ENCODE measurements at places on chromosomes 6 and 20.

- no peak for DNase-seq
Observed at GRCh38 chr20:51022803-51023616, at the start of gene KCNG1. TSS of gene KCNG1 (minus strand) at chr20:51023107. CDS start at chr20:51010338, 12,769 bp downstream.

DNA sequence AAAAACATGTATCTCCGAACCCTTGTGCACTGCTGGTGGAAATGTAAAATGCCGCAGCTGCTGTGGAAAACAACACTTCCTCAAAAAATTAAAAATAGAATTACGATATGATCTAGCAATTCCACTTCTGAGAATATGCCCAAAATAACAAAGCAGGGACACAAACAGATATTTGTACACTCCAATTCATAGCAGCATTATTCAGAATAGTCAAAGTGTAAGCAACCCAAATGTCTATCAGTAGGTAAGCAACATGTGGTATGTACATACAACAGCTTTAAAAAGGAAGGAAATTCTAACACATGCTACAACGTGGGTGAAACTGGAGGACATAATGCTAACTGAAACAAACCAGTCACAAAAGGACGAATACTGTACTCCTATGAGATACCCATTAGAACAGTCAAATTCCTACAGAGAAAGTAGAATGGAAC is 5.7 kb upstream of the RAB5IF start:
- DNase-seq, result no peak

- no peak for DNase-seq
Observed at GRCh38 chr6:72739368-72739779, 117.5 kb downstream of the KCNQ5 start.

DNA sequence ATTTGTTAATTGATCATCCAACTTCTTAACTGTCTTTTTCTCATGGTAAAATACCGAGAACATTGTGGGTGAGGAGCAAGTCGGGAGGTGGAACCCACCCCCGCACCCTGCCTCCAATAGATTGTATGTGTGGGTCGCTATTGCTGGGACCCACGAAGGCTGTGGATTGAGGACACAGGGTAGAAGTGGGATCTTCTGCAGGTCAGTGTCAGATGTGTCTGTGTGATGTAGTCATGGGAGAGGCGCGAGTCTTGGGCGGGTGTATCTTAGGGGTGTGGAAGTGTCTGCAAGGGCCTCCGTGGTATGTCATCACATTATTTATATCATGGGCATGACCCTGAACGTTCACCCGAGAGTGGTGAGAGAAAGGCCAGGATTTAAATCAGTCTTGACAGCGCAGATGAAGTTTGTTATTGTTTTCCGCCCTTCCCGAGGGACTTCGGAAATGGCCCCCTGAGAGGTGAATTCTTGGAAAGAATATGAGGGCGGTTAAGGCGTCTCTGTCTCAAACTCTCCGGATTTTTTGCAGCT is 472 bp upstream of the PAQR8 start:
- DNase-seq, result peak; percentile 5

- no peak for DNase-seq
Observed at GRCh38 chr6:129701721-129702455, 8.1 kb downstream of the ARHGAP18 start.

- DNase-seq, result no peak
Observed at GRCh38 chr6:10237298-10238038, 177.4 kb downstream of the TFAP2A start.

DNA sequence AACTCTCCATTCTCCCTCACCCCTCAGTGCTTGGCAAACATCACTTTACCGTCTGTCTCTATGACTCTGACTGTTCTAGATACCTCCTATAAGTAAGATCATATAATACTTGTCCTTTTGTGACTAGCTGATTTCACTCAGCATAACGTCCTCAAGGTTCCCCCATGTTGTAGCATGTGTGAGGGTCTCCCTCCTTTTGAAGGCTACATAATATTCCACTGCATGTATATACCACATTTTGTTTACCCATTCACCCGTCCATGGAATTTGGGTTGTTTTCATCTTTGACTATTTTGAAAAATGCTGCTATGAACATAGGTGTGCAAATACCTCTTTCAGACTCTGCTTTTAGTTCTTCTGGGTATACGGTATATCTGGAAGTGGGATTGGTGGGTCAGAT is 28.3 kb downstream of the CTCFL start:
- DNase-seq, result no peak

- no peak for DNase-seq
Observed at GRCh38 chr20:51738877-51739447, 29.2 kb downstream of the ATP9A start.

GRCh38 chr20:54177378-54177777 is 3.6 kb upstream of the CYP24A1 start:
- no peak for DNase-seq

DNA sequence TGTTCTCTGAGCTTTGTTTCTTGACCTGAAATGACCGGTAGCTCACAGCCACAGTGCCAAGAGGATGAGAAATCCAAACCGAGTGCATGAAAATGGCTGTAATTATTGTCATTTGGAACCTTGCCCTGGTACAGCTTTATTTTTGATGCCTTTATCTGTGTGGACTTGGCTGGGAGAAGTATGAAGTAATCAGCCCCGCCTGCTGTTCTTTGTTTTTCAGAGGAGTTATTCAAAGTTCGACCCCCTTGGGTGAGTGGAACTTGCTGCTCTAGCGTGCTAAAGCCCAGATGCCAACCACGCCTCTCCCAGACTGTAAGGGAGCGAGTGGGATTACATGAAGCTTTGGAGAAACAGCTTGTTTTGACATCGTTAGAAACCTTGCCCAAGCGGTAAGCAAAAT is 48.3 kb downstream of the ECT2L start:
- DNase-seq, result no peak

DNA sequence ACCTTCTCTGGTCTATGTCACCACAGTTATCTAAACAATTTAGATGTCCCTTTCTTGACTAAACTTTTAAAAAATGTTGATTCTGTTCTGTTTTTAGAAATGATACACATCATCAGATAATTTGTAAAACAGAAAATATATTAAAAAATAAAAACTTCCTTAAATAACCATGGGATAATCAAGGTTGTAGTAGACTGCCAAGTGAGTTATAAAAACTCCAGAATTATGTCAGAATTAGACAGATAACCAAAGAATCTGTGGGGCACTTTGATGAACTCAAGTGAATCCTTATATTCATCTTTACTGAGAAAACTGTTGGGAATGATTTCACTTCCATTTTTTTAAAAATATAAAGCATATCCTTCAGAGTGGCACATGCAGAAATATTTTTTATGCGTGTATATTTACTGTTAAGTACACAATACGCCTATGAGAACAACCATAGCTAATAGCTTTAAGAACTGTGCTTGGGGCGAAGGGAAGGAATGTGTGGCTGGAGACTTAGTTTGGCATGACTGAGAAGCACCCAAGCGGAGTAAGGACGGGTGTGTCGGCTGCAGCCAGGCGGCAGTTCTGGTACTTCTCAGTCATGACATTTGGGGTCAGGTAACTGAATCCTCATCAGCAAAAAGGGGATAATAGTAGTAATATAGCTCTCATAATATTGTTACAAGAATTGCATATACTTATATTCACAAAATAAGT is 604.7 kb upstream of the CITED2 start:
- DNase-seq, result no peak

- DNase-seq, result peak; percentile 51
Observed at GRCh38 chr20:20452254-20452676, 84.4 kb downstream of the INSM1 start.

- DNase-seq, result no peak
Observed at GRCh38 chr6:151494235-151494935, 568 bp downstream of the CCDC170 start.
